T-helper 17 cell (primary cell): ENCODE measurements at places on chromosomes 7 and 10.

- DNase-seq, result peak; percentile 47
These were observed 1.7 kb downstream of the KLF6 start for GRCh38 chr10:3783316-3783681.

GRCh38 chr10:101214446-101215396 lies 14.5 kb downstream of the LBX1 start:
- peak; percentile 69 for DNase-seq

- DNase-seq, result no peak
These were observed 907.9 kb downstream of the ANKRD7 start for GRCh38 chr7:119132436-119132835.

DNA sequence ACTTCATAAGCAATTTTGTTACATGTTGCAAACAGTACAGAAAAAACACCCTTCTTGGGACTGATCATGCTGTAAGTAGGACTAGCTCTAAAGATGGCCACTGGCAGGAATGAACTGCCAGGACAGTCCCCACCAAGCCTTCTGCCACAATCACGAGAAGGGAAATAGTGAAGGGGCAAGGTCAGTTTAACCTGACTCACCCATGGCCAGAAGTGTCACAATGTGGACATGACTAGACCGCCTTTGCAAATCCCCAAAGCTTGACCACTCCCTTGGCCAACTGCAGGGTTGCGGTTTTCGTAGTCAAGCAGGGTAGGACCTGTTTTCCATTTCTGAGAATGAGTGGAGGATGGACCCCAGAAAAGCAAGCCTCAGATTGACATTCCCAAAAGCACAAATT lies 19.4 kb upstream of the FRAT2 start:
- DNase-seq, result no peak

- no peak for DNase-seq
These were observed 13.9 kb downstream of the FKBP6 start for GRCh38 chr7:73341877-73342276.

DNA sequence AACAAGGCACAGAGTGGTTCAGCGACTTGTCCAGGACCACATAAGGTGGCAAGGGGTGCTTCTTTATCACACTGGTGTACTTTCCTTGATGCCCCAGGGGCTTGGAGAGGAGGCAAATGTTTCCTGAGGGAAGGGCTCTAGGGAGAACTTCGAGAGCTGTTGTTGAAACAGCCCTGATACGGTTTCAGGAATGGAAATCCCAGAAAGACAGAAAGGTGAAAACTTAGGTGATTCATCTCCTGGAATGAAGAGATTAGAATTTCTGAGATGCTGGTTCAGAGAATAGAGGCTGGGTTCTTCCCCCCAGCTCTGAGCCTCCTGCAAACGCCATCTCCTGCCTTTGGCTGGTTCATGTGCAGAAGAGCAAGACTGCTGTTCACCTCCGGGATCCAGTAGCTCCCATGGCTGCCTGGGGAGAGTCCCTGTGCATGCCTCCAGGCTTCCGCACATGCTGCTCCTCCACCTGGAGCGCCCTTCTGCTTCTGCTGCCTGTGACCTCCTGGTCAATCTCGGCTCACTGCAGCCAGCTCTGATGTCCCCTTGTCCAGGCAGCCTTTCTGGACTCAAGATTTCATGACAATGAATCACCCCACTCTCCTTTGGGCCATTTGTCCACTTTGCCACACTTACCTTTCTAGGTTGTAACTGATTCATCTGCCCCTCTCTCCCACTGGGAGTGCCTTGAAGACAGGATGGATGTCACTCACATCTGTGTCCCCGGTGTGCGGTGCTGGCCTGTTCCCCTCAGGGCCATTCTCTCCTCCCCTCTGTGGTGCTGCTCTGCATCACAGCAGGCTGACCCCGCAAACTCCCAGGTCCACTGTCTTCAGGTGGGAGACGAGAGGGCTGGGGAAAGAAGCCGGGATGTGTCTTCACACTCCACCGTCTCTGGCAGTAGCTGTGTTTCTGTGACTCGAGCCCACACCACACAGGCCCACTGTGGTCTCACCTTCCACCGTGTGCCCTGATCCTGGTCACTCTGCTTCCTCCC lies 3.6 kb upstream of the CDH23 start:
- DNase-seq, result no peak

- no peak for DNase-seq
These were observed 191.3 kb downstream of the HECW1 start for GRCh38 chr7:43303740-43304241.

DNA sequence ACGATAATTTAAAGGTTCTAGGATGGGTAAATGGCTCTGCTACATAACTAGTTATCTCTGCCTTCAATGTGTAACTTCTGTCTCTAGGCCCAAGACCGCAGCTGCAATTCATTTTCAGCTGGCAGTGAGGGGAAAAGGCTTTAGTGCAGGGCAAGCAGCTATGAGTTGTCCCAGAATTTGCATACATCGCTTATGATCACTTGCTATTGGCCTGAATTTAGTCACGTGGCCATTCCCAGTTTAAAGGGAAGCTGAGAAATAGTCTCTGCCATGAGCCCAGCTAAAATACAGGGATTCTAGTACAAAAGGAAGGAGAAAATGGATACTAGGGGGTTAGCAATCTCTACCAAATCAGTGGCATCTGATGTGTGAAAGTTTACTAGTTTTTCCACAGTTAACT lies 145.8 kb upstream of the IMMP2L start:
- no peak for DNase-seq

DNA sequence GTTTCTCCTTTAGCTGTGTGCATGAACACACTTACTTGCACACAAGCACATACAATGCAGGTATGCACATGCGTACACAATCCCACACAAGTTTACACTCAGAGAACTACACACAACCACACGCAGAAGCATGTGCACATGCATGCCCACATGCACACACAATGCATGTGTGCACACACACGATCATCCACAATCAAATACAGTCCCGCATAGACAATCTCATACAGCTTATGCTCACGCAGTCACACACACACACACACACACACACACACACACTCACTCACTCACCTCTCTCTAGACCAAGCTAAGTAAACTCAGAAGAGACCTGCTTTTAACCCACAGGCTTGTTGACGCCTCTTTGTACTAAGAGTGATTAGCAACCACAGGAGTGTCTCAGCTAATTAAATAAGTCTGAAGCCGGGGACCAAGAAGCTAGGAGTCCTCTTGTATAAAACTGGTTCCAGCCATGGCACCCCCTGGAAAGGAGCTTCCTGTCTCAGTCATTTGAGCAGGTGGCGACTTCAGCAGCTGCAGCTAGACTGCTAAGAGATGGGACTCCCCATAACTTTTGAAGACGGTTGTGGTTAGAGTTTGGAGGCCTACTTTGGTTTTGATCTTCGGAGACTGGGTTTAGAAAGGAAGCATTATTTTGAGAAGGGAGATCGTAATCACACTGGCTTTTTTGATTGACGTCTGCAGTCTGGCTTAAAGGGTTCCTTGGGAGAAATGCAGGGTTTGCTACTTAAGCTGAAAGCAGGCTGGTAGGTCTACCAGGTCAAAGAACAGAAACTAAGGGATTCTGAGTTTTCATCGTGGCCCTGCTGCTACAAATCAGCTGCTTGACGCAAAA lies 82.3 kb upstream of the ADRB1 start:
- DNase-seq, result peak; percentile 62

GRCh38 chr7:26550492-26550891 lies 258.8 kb downstream of the SNX10 start:
- no peak for DNase-seq

GRCh38 chr10:6195846-6196245 lies 6.9 kb upstream of the PFKFB3 start:
- DNase-seq, result no peak

GRCh38 chr10:36366843-36367242 lies 724.7 kb upstream of the FZD8 start:
- no peak for DNase-seq

DNA sequence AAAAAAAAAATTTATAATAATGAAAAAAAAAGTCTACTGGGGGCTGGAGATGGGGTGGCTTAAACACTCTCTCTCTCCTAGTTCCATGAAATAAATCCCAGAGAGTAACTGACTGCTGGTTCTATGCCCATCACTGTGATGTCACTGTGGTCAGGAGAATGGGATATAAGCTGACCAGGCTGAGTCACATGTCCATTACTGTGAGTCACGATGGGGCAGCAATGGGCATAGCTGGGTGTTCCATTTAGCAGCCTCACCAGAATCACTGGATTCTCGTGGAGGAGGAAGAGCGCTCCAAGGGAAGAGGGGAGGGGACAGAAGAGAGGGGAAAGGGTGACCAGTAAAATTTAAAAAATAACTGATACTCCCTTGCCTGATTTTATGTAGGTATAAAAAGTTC lies 37.1 kb downstream of the MASTL start:
- no peak for DNase-seq

DNA sequence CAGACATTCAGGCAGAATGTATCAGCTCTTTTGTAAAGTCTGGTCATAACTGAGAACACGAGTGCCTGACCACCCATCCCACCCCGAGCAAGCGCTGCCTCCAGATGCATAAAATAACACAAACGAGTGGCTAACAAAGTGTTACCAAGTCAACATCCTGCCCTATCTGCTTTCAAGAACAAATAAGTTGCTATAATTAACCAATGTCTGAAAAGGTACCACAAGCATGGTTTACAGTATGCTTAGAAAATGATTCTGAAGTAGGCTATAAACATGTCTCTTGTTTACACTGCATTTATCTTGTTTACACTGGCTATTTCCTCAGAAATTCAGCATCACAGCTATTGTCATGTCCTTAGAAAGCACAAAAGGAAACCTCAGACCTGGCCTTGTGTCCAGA lies 49.5 kb downstream of the PIK3AP1 start:
- no peak for DNase-seq

DNA sequence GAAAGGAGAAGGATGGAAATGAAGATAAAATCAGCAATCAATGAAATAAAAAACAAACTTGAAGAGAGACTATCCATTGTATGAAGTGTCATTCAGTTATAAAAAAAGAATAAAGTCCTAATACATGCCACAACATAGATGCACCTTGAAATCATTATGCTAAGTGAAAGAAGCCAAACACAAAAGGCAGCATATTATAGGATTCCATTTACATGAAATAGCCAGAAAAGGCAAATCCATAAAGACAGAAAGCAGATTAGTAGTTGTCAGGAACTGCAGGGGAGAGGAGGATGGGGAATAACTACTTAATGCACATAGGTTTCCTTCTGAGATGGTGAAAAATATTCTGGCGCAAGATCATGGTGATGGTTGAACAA lies 6.6 kb upstream of the PON1 start:
- DNase-seq, result no peak

DNA sequence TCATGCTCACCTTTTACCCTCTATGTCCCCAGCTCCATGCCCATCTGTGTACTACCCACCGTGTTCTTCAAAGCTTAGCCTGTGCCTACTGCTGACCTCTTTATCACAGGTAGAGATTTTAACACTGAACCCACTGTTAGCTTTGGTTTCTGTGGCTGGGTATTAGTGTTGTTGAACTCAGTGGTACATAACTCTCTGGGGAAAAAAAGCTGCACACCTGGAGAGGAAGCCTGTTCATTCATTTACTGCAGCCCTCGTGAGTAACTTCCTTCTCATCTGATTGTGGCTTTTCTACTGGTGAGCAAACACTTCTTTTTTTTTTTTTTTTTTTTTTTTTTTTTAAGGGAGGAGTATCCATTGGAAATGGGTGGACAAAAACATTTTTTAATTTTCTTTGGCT lies 326.3 kb downstream of the CCSER2 start:
- DNase-seq, result no peak

DNA sequence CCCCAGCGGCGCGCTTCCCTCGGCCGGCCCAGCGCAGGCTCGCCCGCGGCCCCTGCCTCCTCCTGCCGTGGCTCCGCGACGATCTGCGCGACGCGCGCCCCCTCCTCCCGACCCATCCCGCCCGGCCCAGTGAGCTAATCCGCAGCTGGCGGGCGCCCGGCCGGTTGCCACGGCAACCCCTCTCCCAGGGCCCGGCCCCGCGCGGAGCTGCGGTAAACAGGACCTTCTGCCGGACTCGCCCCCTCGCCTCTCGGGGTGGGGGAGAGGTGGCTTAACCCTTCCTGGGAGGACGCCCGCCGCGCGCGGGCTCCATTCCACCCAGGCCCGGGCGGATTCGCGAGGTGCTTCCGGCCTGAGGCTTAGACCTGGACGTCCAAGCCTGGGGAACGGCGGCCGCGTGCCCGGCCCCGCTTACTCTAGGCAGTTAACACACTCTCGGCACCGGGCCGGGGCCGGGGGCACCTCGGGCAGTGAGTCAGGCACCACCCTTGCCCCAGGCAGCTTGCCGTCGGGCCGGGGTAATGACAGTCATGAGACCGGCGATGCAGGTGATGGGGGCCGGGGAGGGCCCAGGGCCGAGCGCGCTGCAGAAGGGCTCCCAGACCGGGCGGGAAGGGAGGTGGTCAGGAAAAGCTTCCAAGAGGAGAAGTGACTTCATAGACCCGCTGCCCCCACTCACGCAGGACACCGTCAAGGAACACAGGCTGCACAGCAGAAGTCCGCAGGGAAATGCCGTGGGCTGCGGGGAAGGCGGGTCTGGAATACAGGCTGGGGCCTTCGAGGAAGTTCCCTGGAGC lies at the start of gene DENND2A:
DENND2A (minus strand) TSS at position 87 of the 797 bp plus-strand sequence. CDS start 38,416 bp downstream, outside the sequence.
- DNase-seq, result no peak

GRCh38 chr7:77368974-77369373 lies 47.2 kb downstream of the GSAP start:
- no peak for DNase-seq

DNA sequence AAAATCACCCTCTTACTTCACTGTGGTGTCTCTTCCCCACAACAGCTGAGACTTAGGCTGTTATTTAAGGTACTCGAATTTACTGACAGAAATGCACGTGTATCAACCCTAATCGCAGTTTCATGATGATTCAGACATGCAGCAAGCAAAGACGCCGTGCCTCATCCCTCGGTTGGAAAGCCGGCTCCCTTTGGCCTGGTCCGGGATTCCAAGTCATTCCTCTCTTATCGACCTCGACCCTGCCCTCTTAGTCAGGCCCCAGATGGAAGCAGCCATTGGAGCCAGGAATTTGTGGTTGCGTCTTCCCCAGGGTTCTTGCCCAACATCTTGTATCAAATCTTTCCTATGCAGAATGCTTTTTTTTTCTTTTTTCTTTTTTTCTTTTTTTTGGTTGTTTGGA lies 229.5 kb downstream of the GATA3 start:
- no peak for DNase-seq

DNA sequence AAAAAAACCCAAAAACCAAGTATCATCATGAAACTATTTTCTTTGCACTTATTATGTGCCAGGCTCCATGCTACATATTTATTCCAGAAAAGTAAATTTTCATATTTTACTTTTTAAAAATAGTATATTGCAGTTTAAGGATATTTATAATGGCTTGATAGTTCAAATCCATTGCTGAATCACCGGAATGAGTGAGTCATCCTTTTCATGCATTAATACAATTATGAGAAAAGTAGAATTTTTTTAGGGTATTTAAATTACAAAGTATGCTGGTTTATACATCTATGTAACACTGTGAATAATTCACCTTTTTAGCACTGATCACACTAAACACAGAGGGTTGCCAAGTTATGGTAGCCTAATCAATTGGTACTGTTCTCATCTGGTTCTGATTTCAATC lies 54.3 kb downstream of the SLC16A9 start:
- DNase-seq, result no peak

GRCh38 chr10:119666709-119667004 lies 15.5 kb downstream of the BAG3 start:
- DNase-seq, result no peak

DNA sequence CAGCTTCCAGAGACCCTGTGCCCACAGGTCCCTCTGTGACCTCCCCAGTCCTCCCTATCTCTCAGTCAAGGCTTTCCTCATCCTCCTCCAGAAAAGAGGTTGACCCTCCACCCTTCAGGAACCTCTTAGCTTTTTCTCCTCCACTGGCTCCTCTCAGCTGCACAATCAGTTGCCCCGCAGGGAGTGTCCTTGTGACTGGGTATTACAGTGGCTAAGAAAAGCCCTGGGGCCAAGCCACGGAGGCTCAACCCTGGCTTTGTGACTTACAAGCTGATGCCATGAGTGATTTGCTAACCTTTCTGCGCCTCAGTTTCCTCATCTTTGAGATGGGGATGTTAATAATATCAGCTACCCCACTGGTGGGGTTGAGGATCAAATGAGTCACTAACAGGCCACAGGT lies 66.4 kb upstream of the ZMIZ1 start:
- DNase-seq, result no peak
